Activated naive CD4-positive, alpha-beta T cell treated with anti-CD3 and anti-CD28 coated beads, Interleukin-2, amount 10 ng/mL, durations not matched to agents 7 days and 5 days (primary cell): ENCODE measurements at places on chromosomes 12 and 14.

- DNase-seq = no peak
Observed at GRCh38 chr12:25843976-25844375, 114.5 kb upstream of the RASSF8 start.

DNA sequence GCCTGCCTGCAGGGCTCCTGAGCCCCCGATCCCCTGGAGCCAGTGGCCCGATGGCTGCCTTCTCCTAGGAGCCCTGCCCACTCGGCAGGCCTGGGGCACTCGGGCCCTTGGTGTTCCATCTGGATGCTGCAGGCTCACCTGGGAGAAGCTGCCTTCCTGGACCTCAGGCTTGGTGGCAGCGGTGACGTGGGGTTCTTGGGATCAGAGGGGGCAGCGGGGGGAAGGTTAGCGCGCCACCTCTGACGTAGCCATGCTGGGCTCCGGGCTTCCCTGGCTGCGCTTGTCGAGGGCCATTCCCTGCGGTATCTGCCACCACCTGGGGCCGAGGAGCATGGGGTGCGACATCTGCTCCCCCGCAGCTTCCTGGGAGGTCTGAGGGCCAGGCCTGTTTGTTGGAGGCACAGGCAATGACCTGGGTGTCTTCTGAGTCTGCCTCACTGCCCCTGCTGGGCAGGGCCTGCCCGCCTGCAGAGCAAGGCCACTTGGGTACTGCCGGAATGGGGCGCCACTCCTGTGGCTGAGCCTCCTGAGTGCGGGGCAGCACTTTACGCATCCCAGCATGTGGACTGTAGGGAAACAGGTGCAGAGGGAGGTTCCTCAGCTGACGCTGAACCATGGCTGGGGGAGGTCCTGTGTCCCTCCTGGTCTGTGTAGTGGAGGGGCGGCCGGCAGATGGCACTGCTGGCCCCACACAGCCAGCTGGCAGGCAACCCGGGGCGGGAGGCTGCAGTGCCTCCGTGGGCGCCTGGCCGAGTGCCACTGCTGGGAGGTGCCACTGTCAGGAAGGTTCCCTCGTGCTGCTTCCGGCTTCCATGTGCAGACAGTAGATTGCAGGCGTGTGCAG is 20.3 kb downstream of the MTA1 start:
- DNase-seq = no peak

GRCh38 chr14:89165189-89166181 is 251.5 kb downstream of the FOXN3 start:
- DNase-seq = no peak

DNA sequence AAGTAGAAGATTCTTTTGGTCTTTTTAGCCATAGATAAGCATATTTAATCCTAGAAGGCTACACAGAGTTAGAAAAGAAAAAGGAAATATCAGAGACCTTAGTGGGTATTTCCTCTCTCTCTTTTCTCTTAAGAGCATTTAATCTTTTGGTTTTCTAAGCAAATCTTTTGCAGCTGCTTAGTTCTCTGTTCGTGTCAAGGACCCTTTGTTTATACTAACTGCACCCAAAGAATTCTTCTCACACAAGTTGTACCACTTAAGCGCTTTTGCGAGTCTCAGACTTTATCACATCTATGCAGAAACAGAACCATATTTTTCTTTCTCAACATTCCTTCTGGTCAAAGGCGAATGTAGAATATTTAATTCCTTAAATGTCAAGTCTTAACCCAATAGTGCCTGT is 17.9 kb upstream of the NID2 start:
- no peak for DNase-seq

GRCh38 chr12:108576660-108577234 is 14.4 kb downstream of the ISCU start:
- DNase-seq = no peak

- DNase-seq = no peak
Observed at GRCh38 chr12:99311373-99311772, 336.2 kb upstream of the GARIN6 start.

DNA sequence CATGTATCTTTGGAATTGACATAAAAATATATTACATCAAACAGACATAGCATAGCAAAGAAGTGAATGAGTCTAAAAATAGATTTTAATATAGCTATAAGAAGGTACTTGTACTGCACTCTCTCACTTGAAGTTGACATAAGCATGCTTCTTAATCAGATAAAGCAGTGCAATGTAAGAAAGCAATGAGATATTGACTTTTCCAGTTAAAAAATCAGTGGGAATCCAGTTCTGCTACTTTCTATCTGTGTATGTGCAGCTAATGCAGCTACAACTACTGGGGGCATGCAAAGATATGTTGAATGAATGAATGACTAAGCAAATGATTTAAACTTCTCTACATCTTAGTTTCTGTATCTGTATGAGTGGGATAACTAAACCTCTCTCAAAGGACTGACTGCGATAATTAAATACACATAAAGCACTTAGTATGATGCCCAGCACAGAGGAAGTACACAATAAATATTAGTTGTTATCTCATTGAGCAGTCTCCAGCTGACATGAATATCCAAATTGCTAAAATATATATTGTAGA is 10.3 kb downstream of the WASHC3 start:
- DNase-seq = no peak

DNA sequence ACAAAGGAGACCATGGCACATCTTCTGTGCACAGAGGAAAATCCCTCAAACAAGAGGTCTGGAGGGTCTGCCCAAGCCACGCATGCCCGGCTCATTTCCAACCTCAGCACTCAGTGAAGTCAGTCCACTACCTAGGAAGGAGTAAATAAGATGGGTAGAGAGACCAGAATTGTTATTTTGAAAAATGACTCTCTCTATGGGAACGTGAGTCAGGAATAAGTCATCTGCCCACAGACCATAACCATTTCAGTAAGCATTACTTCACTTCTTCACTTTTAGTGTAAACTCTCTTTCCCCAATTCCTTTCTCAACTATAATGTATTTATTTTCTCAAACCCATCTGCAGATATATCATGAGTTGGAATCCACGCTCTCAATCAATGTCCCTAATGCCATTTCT is 1039.9 kb upstream of the USP15 start:
- no peak for DNase-seq

DNA sequence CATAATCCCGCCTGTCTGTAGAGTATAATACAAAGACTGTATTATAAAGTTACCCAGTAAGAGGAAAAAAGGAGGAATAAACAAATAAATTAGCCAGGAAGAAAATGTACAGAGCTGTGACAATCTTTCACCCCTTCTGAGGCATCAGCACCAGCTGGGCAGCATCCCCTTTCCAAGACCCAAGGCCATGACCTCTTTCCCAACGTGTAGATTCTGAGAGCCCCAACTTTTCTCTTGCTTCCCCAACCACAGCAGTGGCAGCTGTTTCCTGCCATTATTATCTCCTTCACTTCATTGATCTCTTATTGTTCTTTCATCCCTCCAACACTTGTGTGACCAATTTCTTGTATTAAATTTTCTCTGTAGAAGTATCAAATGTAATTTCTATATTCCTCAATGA is 101.6 kb downstream of the BBS10 start:
- no peak for DNase-seq

DNA sequence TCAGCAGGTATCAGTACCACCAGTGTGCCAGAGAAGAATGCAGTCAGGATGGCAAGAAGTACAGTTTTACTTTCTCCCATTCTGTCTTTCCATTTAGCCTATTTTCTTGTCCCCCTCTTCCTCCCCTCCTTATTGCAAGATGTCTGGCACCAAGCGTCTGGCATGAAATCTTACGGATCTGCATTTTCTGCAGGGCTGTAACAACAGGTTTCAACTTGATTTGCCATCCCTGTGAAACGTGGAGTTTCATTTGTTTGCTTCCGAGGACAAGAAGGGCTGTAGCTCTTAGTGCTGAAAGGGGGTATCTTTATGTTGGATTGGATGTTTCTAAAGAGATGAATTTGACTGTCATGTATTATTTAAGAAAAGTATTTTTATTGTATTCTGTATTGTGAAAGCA is 1110.6 kb downstream of the BCL11B start:
- no peak for DNase-seq

DNA sequence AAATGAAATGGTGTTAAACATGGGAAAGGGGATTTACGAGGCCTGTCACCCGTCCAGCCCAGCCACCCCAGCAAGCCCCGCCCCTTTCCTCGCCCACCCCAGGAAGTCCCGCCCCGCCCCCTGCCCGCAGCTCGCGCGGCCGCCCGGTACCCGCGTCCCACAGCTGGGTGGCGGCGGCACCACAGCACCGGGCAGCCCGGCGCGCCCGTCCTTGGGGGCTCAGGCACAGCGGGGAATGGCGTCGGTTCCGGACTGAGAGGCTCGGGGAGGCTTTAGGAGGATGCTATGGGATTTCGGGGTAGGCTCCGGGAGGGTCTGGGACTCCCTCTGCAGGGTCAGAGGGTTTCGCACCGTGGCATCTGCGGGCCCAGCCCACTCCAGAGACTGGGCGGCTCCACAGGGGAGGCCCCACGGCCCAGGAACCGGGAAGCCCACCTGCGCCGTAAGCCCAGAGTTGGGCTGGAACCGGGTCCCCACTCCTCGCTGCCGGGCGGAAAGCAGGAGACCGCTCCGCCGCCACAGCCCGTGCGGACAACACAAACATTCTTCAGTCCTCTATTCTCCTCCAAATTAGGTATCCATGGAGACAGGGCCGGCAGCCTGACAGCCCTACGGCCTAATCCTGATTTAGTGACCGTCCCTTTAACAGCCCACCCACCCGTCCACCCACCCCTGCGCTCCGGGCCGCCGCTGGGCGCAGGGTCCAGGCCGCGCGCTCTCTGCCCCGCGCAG is 1.4 kb downstream of the FIGNL2 start:
- DNase-seq = peak; percentile 41

GRCh38 chr12:78403136-78403535 is 461.4 kb upstream of the SYT1 start:
- no peak for DNase-seq

DNA sequence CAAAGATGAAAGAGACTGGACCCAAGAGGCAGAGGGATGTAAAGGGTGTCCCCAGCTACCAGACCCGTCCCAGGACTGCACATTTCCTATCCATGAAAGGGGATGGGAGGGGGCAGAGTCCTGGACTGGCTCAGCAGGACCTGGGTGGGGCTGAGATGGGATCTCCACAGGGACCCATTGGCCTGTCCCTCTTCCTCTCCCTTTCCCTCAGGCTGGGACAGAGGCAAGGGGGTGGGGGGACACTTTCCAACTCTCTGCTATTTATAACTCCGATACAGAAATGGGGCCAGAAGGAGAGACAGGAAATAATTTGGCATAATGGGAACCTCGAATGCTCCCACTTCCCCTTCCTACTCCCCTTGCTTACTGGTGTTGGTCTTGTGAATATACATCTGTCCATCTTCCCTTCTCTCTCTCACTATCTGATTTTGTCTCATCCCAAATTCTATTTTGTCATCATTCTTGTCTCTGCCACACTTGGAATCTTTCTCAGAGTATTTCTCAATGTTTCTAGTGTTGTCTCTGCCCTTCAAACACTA is 1.1 kb upstream of the ITGA7 start:
- no peak for DNase-seq

DNA sequence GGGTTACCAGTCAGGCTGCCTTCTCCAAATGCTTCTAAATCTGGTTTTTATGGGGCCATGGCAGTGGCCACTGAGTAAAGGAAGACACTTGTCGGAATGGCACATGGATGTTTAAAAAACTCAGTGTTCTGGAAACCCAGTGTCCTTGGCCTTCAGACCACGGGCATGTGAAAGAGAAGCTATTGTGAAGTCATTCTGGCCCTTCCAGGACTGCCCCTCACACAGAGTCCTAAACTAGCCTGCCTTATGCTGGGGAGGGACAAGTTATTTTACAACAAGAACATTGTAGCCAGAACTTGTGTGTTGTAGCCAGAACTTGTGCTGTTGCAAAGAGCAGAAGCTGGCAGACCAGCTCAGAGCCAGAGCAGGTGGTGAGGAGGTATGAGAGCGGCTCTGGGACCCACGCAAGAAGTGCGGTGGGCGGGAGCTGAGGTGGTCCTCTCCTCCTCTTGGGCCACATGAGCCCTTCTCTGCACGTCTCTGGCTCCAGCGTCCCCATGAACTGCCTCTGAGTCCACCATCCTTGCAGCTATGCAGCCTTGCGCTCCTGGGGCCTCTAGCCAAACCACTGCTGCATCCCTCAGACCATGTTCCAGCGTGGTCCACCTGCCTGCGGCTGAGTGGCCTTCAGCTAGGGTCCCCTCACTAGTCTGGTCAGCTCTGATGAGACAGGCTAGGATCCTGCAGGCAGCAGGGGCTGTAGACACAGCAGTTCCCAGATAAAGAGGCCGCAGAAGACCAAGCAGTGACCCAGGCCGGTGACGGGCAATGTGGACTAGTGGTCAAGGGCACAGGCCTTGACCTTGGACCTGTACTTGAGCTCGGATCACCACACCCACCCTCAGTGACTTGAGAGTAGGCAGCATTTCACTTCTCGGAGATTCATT is 32.5 kb downstream of the MMAB start:
- no peak for DNase-seq

DNA sequence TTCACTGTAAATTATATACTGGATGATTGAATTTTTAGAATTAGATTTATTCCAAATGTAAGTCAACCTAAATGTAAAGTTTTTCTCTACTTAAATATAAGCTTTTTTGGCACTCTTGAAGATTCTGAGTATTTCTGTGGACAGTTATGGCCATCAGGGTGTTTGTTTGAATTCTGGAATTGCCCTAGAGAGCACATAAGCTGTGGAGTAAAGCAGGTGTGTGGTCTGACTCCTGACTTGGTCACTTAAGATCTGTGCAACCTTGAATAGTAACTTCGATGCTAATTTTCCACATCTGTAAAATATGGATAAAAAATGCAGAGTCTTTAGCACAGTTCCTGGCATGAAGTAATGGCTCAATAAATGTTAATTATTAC is 64.4 kb downstream of the FUT8 start:
- DNase-seq = no peak

- DNase-seq = no peak
Observed at GRCh38 chr12:116471544-116471943, 87.6 kb upstream of the MAP1LC3B2 start.

DNA sequence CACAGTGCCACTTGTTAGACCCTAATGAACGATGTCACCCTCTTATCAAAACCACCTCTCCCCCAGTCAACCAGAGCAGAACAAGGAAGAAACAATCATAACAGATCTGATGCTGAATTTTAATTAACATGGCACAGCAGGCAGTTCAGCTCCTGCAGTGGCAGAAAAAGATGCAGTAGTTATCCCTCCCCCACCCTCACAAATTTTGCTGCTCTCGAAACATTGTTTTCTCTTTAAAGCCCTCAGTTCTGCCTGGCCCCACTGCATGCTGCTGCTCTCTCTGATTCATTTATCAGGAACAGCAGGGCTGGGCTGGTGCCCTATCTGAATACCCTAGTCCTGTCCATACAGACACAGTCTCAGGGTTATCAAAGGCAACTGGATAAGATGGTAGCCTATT is 12.2 kb downstream of the CCDC175 start:
- DNase-seq = no peak
